ENCODE measurements at places on chromosomes 7 and 10.

DNA sequence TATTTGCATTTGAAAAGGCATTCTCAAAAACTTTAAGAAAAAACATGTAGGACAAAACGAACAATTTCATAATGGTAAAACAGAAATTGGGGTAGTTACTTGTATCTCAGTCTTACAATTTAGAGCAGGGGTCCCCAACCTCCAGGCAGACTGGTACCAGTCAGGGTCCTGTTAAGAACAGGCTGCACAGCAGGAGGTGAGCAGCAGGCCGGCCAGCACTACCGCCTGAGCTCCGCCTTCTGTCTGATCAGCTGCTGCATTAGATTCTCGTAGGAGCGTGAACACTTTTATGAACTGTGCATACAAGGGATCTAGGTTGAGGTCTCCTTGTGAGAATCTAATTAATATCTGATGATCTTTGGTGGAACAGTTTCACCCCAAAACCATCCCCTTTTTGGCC is 77.3 kb downstream of the SEMA3A start:
- H3K36me3 ChIP-seq = no peaks in the 10 kb centered on the region
- no peak overlapping the region for H3K4me3 ChIP-seq
- no peaks in the 10 kb centered on the region for H3K4me1 ChIP-seq
- no peak for DNase-seq

DNA sequence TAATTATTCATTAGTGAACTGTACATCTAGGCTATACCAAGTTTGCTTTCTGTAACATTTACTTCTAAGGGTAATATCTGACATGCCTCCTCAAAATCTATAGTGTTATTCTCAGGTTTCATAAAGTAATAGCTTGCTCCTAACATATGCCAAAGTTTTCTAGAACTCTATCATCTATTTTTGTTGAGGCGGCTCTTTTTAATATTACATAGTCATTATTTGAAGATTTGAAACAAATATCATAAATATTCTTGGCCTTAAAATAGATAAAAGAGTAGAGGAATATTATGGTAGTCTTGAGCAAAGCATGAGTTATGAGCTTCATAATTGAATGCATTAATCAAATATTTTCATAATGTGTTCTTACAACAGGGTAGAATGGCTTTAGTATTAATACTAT is 327.2 kb upstream of the KCND2 start:
- no peak overlapping the region for H3K4me3 ChIP-seq
- H3K4me1 ChIP-seq = no peaks in the 10 kb centered on the region
- no peaks in the 10 kb centered on the region for H3K27me3 ChIP-seq
- H3K27ac ChIP-seq = no peak overlapping the region
- H3K36me3 ChIP-seq = no peaks in the 10 kb centered on the region

DNA sequence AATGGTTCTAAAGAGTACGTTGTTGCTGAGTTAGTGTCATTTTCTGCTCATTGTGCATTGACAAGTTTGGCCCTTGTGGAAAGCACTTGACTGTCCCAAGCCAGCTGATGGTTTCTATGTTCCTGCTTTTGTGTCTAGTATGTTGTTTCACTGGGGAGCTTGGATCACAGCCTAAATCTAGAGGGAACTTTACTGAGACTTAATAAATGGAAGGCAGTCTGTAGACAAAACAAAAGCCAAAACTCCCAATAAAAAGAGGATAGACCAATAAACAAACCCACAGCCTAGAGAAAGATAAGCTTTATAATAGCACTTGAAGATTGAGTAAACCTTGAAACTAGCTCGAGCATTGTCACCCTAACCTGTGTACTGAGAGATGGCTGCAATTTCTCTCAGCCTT is 196.8 kb downstream of the ADRA2A start:
- no peak overlapping the region for H3K4me3 ChIP-seq
- H3K27me3 ChIP-seq = no peaks in the 10 kb centered on the region
- no peak overlapping the region for H3K27ac ChIP-seq
- no peaks in the 10 kb centered on the region for H3K36me3 ChIP-seq

- peaks cover 36% of the 10 kb centered on the region for H3K36me3 ChIP-seq
- H3K27ac ChIP-seq = no peak overlapping the region
- no peaks in the 10 kb centered on the region for H3K27me3 ChIP-seq
- H3K4me1 ChIP-seq = no peaks in the 10 kb centered on the region
Observed at GRCh38 chr7:44667190-44667589, 60.8 kb downstream of the OGDH start.

DNA sequence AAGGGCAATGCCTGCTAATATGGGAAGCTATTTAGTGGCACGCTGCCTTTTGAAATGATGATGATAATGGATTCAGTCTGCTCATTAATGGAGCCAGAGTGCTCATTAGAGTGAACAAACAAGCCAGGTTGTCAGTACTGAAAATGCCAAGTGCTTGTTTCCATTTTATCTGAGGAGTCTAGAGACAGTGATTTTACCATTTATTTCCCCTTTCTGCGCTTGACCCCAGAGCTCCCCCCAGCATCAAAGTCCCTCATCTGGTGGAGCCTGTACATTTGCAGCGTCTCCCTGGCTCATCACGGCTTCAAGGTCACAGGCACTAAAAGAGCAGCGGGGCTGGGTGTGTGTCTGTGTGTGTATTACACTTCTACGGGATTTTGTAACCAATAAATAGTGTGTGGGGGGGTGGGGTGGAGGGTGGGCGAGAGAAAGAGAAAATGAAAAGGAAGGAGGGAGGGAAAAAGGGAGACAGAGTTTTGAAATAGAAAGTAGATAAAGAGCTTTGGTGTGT is 553.8 kb downstream of the TFEC start:
- no peaks in the 10 kb centered on the region for H3K36me3 ChIP-seq
- no peak overlapping the region for H3K27ac ChIP-seq
- H3K4me3 ChIP-seq = peak overlapping the region; percentile 62
- DNase-seq = no peak

- no peak for DNase-seq
- H3K4me1 ChIP-seq = no peaks in the 10 kb centered on the region
- no peaks in the 10 kb centered on the region for H3K27me3 ChIP-seq
- H3K36me3 ChIP-seq = no peaks in the 10 kb centered on the region
Observed at GRCh38 chr7:26237035-26237807, 35.7 kb downstream of the CBX3 start.

- no peak overlapping the region for H3K27ac ChIP-seq
- no peaks in the 10 kb centered on the region for H3K27me3 ChIP-seq
- H3K4me1 ChIP-seq = no peaks in the 10 kb centered on the region
- no peak for DNase-seq
- peaks cover 64% of the 10 kb centered on the region for H3K36me3 ChIP-seq
Observed at GRCh38 chr10:100930368-100930767, 17.6 kb downstream of the SLF2 start.

DNA sequence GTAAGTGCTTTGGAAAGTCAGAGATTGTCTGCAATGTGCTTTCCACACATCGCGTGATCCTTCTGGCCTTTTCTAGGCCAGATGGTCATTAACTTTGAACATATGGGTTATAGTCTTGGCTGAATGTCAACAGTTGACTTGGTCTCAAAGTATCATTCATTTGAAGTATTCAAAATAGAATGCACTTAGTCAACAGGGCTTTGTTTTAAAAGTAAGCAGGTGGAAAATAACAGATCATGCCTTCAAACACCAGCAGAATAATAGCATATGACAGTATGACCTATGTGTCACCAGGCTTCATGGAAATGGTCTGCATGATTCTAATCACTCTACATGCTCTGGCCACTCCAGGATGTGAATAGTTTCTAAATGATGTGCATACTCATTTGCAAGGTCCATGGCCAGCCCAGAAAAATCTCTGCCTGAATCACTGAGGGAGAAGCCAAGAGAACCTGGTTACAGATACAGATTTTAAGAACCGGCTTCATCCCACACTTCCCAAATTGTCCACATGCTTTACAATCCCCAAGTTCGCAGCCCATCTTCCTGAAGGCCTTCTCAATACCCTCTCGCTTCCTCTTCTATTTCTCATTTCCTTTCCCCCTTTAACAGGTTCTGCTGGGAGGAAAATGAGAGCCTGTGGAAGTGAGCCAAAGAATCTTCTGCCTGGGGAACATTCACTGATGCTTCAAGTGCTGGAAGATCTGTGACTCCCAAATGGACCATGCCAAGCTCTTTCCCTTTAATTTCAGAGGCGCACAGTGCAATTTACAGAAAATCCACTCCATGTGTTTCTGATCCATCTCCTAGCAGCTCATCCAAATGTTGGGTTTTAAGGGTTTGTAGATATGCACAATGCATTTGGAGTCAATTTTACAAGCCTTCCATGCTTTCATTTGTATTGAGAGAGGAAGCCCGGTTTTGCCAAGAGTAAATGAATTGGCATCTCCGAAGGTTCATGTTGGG is 122.8 kb upstream of the GDF10 start:
- H3K4me3 ChIP-seq = no peak overlapping the region
- no peaks in the 10 kb centered on the region for H3K36me3 ChIP-seq
- no peaks in the 10 kb centered on the region for H3K27me3 ChIP-seq

DNA sequence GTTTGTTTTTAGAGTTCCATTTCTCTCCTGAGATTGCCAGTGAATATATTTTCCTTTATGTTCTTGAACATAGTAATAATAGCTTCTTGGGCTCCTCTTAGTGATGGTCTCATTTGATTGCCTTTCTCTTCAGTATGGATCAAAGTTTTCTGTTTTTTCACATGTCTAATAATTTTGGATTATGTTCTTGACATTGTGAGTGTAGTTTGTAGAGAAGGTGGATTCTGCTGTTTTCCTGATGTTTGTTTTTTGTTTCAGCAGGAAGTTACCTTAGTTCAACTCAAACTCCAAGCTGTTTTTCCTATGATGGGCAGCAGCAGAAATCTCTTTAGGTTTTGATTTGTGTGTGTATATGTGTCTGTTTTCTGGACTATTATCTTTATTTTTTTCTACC is 43.8 kb downstream of the TAF3 start:
- no peak overlapping the region for H3K27ac ChIP-seq
- H3K4me3 ChIP-seq = no peak overlapping the region
- no peaks in the 10 kb centered on the region for H3K36me3 ChIP-seq

DNA sequence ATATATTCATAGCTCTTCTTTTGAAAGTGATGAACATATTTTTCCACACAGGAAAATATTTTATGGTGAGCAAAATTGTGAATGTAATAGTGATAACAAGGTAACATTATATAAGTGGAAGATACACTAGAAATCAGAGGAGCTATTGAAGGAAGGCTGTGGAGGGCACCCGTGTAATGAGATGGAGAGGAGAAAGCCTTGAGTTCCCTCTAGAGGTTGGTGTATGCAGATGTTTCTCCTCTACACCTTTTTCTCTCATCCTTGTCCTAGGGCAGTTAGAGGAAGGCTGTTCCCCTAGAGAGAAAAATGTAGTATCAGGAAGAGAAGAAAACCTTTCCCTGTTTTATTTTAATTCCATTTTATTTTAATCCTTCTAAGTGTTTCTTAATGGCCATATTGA is 54.6 kb upstream of the NRG3 start:
- H3K27me3 ChIP-seq = no peaks in the 10 kb centered on the region
- no peaks in the 10 kb centered on the region for H3K4me1 ChIP-seq
- DNase-seq = no peak
- no peak overlapping the region for H3K27ac ChIP-seq

- no peak overlapping the region for H3K27ac ChIP-seq
- no peaks in the 10 kb centered on the region for H3K4me1 ChIP-seq
- H3K36me3 ChIP-seq = no peaks in the 10 kb centered on the region
- no peak for DNase-seq
Observed at GRCh38 chr10:44316922-44317215, 68.0 kb downstream of the CXCL12 start.

GRCh38 chr10:76615049-76615448 is 1022.6 kb downstream of the KCNMA1 start:
- H3K27me3 ChIP-seq = no peaks in the 10 kb centered on the region
- DNase-seq = no peak
- H3K36me3 ChIP-seq = no peaks in the 10 kb centered on the region
- H3K4me3 ChIP-seq = no peak overlapping the region

DNA sequence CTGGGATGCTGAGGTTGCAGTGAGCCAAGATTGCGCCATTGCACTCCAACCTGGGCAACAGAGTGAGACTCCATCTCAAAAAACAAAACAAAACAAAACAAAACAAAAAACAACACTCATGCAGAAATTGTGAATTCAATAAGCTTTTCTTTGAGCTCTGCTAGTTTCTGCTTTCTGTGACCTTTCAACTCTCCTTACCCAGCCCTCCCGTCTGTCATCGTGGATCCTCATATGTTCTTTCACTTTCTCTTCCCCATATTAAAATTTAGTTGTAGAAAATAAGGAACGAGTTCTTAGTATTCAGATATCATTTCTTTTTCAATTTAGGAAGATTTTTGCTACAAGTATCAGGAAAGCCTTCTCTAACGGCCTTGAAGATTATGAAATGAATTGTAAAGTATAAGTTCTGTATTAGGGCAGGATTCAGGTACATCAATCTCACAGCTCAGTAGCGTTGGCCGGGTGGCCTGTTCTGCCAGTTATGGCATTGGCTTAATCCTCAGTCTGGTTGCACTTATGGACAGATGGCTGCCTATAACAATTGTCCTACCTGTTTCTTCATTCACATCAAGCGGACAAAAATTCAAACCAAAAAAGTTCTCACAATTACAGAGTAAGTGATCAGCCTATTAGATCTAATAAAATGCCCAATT is 1167.0 kb downstream of the SORCS3 start:
- no peaks in the 10 kb centered on the region for H3K36me3 ChIP-seq
- no peak overlapping the region for H3K4me3 ChIP-seq
- no peaks in the 10 kb centered on the region for H3K27me3 ChIP-seq
- H3K4me1 ChIP-seq = no peaks in the 10 kb centered on the region
- H3K27ac ChIP-seq = no peak overlapping the region
- no peak for DNase-seq

- DNase-seq = no peak
- H3K36me3 ChIP-seq = no peaks in the 10 kb centered on the region
- no peaks in the 10 kb centered on the region for H3K4me1 ChIP-seq
- no peak overlapping the region for H3K4me3 ChIP-seq
Observed at GRCh38 chr10:71454347-71454746, 57.6 kb downstream of the CDH23 start.

DNA sequence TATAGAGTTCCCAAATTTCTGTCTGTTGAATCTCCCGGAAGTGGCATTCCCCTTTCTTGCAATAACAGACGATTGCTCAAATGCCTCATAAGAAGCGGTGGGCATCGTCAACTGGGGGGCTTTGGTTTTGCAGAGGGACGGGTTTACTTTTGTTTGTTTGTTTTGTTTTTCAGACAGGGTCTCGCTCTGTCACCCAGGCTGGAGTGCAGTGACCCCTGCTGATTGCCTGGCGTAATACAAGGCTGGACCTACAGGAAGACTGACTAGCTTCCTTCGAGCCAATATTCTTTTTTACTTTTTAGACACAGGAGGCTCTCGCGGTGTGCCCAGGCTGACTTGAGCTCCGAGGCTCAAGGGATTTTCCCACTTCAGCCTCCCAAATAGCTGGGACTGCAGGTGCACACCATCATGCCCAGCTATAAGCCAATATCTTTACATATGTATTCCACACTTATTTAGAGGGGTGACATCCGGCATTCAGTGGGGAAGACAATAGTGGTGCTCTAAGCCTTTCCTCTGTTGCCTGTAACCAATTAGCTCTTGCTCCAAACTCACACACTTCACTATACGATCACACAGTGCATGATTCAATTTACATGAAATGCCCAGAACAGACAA is 58.1 kb downstream of the FHIP2A start:
- no peaks in the 10 kb centered on the region for H3K36me3 ChIP-seq
- no peaks in the 10 kb centered on the region for H3K27me3 ChIP-seq
- no peak overlapping the region for H3K27ac ChIP-seq
- no peaks in the 10 kb centered on the region for H3K4me1 ChIP-seq

- H3K27ac ChIP-seq = no peak overlapping the region
- no peak overlapping the region for H3K4me3 ChIP-seq
- H3K27me3 ChIP-seq = peaks cover 4% of the 10 kb centered on the region
Observed at GRCh38 chr10:112213098-112213823, 29.7 kb upstream of the GPAM start.

GRCh38 chr10:110730345-110731050 is 86.4 kb downstream of the RBM20 start:
- peaks cover 11% of the 10 kb centered on the region for H3K4me1 ChIP-seq
- H3K4me3 ChIP-seq = no peak overlapping the region
- H3K27me3 ChIP-seq = no peaks in the 10 kb centered on the region
- H3K36me3 ChIP-seq = no peaks in the 10 kb centered on the region
- H3K27ac ChIP-seq = no peak overlapping the region
